ENCODE measurements at places on chromosomes 2 and 18.

DNA sequence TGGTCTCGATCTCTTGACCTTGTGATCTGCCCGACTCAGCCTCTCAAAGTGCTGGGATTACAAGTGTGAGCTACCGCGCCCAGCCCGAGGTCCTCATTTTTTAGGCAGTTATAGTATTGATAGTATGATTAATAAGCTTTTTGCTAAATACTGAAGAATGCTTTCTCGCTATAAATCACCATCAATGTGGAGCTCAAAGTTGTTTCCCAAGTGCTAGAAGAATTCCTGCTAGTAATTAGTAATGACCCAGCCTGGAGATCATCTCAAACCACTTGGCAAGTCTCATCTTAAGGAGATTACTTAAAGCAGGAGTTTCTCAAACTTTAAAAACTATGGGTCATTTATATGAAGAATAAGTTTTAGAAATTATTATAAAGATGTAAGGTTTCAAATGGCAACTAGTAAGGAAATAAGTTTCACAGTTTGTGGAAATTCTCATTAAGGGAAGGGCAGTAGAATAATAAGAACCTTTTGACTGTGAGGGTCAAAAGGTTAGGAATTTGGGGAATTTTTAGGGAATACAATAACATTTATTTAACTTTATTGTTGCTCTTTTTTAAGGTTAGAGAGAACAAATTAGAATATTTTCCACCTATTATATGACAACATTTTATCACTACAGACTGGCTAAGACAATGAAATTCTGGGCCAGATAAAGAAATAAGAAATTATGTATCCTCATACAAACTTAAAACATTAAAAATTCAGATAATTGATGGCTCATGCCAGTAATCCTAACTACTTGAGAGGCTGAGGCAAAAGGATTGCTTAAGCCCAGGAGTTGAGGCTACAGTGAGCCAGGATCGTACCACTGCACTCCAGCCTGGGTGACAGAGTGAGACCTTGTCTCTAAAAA lies 148.6 kb upstream of the MAP3K20 start:
- DNase-seq, result no peak

GRCh38 chr18:27567434-27567833 lies 382.3 kb upstream of the CHST9 start:
- no peak for DNase-seq

GRCh38 chr2:2825516-2826208 lies 494.6 kb upstream of the MYT1L start:
- no peak for DNase-seq

- no peak for DNase-seq
These were observed 30.7 kb upstream of the FANCL start for GRCh38 chr2:58271826-58272225.

DNA sequence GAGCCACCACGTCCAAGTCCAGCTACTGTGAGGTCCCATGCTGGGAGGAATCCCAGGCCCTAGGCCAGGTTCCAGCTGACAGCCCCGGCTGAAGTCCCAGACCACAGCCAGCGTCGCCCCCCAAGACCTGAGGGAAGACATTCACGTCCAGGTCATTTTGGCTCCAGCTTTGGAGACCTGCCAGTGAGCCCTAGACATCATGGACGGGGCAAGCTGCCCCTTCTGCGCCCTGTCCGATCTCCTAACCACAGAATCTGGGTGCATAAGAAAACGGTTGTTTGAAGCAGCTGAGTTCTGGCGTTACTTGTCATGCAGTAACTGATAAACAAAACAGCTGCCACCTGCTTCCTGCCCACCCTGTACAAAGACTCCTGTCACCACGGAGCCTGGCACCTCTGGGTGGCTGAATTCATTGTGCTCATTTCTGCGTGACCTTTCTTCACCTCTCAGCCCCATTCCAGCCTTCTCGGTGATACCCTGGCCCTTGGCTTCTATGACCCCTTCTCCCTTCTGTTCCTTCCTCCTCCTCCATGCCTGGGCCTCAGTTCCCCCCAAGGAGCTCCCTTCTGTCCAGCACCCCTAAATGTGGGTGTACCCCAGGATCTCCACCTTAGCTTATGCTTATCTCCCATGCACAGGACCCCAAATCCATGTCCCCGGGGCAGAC lies 72.6 kb upstream of the SMAD7 start:
- no peak for DNase-seq

GRCh38 chr2:207014424-207014823 lies 75.1 kb downstream of the CPO start:
- no peak for DNase-seq
